CD4-positive, alpha-beta T cell treated with Interleukin-21 for 1 hour (primary cell): ENCODE measurements at places on chromosomes 2 and 18.

DNA sequence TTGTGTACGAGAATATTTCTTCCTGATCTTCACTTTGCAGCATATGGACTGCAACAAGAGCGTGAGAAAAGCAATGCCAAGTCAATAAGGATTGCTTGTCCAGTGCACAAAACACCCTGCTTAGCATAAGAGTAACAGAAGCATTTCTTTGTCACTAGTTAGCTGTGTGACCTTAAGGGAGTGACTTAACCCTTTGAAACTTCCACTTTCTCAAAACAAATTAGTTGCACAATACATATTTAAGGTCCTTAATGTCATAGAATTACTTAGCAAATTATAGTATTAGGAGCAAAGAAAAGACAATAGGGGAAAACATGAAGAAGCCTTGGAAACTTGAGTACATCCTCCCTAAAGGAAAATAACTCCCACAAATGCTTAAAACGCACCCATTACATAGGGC, 230.1 kb downstream of the RNF152 start:
- DNase-seq: no peak

DNA sequence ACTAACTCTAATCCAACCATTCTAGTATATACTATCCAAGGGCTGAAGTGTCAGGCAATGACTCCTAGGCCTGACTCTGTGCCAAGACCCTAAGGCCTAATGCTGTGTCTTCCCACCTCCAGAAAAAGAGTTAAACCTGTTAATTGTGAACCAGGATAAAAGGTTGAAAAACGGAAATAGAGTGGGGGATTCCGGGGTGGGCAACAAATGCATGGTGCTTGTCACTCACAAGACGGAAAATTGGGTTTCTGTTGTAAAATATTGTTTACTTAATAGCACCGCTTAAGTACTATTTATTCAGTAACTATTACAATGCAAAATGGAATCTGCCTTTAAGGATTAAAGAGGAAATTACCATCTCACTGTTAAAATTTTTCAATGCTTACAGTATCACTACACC, 3.2 kb downstream of the STK17B start:
- no peak for DNase-seq

DNA sequence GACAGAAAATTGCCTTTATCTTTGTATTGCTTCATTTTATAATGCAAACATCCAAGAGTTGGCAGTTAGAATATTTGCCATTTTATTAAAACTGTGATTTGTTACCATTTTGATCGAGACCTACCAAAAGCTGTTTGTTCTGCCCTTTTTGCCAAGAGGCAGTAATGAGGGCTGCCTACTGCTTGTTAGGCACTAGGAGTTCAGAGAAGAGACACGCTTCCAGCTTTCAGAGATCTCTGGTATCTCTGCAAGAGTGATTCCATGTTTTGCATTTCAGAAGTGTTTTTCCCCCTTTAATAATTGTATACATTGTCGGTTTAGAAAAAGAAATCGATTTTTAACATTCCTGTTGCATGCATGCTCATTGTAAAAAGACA, 628 bp downstream of the MRPL30 start:
- DNase-seq: no peak

GRCh38 chr18:60191926-60192325, 180.6 kb downstream of the MC4R start:
- DNase-seq: no peak

DNA sequence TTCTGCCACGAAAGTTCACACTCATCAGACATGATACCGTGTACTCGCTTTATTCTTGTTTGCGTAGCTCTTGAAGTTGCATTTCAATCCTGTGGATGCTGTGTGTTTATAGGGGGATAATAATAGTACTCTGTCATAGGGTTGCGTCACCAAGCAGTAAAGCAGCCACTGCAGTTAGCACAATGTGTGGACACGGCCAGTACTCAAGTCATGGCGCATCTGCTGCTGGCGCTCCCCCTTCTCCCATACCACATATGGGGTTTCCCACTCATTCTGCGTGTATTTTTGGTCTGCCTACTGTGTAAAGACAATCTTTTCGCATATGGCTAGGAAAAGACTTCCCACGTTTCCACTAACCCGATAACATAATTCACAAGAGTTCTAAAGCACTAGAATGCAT, 2.1 kb upstream of the ZBTB14 start:
- DNase-seq: no peak

DNA sequence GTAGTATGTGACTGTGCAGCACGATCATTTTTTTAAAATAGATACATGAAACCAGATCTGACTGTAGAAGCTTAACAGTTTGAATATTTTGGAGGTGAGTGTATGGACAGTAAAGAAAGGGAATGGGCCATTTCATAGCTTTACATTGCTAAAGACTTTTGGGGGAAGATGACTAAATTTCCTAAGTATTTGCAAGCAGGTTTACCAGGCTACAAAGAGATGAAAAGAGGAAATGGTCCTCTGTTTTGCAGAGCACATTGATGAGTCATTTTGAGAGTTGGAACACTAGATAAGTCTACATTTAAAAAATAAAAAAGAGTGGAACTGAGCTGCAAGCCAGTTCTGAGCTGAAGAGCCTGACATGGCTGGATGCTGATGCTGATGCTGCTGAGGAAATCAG, 115.7 kb upstream of the LRATD1 start:
- no peak for DNase-seq

GRCh38 chr2:161067846-161068350, 92.3 kb upstream of the TANK start:
- no peak for DNase-seq

- no peak for DNase-seq
Observed at GRCh38 chr2:45889620-45890370, 238.3 kb downstream of the PRKCE start.

DNA sequence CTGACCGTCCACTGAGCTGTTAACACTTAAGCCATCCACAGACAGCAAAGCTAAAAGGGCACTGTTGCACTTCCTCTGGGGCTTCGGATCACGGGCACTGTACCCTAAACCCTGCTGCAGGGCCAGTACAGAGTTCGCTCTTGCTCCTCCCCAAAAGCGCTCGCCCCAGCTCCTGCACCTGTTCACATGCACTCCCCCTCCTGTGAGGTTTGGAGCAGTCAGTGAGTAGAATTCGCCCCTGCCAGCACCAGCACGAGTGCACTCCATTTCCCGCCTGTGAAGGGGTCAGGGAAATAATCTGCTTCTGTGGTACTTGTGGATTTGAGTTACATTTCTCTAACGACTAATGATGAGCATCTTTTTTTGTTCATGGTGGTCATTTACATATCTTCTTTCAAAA, 158.8 kb downstream of the PTPRM start:
- no peak for DNase-seq

GRCh38 chr2:15808944-15809343, 131.4 kb upstream of the MYCN start:
- no peak for DNase-seq

DNA sequence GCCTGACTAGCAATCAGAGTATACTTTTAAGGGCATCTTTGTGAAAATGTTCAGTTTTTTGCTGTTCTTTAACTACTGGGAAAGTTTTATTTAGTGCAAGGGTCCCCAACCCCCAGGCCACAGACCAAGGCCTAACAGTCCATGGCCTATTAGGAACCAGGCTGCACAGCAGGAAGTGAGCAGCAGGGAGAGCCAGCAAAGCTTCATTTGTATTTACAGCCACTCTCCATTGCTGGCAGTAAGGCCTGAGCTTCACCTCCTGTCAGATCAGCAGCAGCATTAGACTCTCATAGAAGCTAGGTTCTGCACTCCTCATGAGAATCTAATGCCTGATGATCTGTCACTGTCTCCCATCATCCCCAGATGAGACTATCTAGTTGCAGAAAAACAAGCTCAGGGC, 17.1 kb upstream of the NR4A2 start:
- DNase-seq: no peak

DNA sequence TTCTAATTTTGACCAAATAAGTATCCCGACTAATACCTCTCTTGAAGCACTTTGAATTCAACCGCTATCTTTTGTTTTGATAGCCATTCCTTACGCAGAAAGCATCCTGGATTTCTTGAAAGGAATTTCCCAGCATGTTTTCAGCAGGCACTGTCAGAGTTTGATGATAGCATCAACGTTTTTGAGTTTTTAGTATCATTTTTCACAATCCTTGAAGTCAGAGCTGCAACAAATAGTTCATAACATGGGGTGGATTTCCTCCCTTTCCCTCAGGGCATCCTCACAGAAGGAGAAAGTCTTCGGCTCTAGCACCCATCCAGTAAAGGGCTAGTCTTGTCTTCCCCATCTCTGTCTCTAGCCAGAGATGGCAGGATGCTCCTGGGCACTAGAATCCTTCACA, 46.2 kb downstream of the ANKRD44 start:
- no peak for DNase-seq

- DNase-seq: no peak
Observed at GRCh38 chr2:151063271-151063670, 198.4 kb downstream of the RBM43 start.

DNA sequence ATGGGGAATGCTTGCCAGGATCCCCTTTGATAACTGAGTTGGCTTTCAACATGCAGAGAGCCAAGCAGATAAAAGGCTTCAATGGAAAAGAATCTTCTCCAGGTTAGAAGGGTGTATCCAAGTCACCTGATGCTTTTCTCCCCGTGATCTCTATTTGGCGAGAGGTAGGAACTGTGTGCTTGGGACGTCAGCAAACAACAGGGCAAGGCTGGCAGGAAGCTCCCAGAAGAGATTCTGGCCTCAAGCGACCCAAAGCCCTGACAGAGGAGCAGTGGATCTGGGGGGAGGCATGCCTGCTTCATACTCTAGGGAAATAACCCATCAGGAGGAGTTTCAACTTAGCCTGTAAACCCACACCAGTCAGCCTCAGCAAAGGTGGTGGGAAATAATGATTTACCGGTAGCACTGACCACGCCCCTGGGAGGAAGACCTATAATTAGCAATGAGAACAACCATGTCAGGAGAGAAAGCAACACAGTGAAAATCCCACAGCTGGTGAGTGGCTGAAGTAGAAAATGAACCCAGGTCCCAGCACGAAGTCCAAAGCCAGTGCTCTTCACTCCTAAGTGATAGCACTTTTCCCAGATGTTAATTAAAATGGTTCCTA, 76.3 kb upstream of the SEC11C start:
- no peak for DNase-seq

- DNase-seq: no peak
Observed at GRCh38 chr2:139293992-139294548, 513.9 kb upstream of the NXPH2 start.

- no peak for DNase-seq
Observed at GRCh38 chr2:162732946-162733698, 105.4 kb downstream of the KCNH7 start.

- DNase-seq: no peak
Observed at GRCh38 chr2:203761121-203761520, 54.7 kb downstream of the CD28 start.

- peak; percentile 38 for DNase-seq
Observed at GRCh38 chr2:8484502-8485283, 197.2 kb upstream of the ID2 start.

- DNase-seq: no peak
Observed at GRCh38 chr18:79905993-79906392, 45.5 kb downstream of the SLC66A2 start.

DNA sequence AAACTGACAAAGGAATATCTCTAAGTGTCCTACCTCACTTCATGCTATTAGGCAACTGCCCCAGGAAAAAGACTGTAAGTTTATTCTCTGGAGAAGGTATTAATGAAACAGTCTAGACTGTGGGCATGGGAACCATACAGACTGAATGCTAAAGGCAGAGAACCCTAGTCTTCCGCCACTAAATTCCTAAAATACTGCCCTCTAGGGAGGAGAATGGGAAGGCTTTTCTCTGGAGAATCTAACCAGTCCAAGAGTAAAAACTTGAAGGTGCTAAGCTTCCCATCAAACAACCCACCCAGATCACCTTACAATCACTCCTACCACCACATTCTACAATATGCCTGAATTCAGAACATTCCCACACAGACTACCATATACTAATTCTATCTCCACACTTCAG, 3.4 kb downstream of the SRBD1 start:
- no peak for DNase-seq

DNA sequence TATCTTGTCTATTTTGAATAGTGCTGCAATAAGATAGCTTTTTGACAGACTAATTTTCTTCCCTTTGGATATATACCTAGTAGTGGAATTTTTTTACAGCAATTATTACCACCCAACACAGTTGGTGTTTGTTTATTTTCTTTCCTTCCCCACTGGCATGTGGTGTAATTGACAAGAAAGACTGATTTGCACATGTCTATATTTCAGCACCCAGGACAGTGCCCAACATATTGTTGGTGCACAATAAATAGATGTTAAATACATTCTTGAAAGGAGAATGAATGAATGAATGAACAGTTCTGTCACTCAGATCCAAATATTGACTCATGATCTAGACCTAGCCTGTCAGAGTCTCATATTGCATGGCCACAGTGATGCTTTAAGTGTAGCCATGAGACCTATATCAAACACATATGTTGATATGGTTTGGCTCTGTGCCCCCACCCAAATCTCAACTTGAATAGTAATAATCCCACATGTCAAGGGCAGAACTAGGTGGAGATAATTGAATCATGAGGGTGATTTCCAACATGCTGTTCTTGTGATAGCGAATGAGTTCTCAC, 538.2 kb downstream of the NYAP2 start:
- DNase-seq: no peak

GRCh38 chr2:182914852-182915251, 48.4 kb upstream of the FRZB start:
- no peak for DNase-seq

GRCh38 chr2:178241844-178242551, 47.7 kb downstream of the OSBPL6 start:
- DNase-seq: no peak

DNA sequence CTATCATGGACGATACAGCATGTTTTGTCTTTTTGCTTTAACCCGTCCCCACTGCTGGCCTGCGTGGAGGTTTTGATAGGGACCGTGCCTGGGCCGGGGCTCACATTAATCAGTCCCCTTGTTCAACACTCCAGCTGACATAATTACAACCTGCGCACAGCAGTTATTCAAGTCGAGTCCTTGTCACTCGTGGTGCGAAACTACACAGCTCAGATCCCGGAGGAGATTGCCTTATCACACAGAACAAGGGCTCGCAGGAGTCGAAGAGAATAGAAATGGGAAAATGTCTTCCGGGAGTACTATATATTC, 304.4 kb downstream of the ZNF407 start:
- DNase-seq: no peak

- DNase-seq: no peak
Observed at GRCh38 chr2:215410932-215411285, 25.0 kb downstream of the FN1 start.

GRCh38 chr2:12435430-12436222, 281.1 kb upstream of the TRIB2 start:
- no peak for DNase-seq

DNA sequence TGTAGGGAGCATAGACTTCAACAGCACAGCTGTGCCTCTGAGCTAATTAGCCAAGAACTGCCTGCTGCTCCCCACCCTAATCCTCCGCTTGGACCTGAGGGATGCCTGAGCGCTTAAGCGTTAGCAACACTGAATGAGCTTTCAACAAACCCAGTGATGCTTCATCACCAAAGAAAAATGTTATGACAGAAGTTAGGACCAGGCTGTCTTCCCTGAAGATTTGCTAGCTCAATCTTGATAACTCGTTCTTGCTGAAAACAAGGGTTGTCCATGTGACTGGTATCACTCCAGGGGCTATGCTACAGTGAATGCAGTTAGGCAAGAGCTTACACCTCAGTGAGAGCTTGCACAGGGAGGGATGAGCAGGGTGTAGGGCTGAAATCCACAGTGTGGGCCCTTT, 190.7 kb upstream of the SIX2 start:
- DNase-seq: no peak
